ENCODE measurements at places on chromosomes 6 and 20.

DNA sequence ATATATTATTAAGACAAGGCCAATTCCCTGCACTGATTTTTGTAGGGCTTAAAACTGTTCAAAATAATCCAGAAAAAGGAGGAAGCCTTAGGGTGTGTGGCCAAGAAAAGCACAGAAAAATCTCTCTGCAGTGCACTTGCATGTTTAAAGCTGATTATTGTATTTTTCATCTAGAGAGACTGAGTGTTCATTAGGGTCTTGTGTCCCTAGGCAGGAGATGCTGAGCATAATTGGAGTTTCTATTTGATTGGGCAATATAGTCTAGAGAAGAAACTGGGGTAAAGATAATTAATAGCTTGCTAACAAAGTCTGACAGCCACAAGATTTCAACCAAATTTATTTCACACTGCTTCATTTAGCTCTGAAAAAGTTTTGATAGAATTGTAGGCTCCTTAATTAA is 2.4 kb downstream of the FLRT3 start:
- DNase-seq, result no peak

DNA sequence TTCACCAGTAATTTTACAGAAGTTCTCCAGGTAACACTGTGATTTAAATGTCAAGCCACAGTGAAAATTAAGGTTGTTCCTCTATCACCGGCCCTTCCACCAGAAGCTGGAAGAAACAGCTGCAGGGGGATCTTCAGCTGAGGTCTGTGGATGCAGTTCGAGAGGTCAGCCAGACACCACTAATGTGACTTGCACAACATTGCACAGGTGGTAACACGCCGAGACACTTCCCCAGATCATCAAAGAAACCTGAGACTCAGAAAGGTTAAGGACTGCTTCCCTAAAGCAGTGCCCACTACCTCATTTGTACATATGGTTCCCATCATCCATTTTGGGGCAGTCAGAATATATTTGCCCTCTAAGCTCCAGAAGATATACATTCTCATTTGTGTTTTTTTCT is 8.1 kb upstream of the SERPINB9 start:
- DNase-seq, result no peak

DNA sequence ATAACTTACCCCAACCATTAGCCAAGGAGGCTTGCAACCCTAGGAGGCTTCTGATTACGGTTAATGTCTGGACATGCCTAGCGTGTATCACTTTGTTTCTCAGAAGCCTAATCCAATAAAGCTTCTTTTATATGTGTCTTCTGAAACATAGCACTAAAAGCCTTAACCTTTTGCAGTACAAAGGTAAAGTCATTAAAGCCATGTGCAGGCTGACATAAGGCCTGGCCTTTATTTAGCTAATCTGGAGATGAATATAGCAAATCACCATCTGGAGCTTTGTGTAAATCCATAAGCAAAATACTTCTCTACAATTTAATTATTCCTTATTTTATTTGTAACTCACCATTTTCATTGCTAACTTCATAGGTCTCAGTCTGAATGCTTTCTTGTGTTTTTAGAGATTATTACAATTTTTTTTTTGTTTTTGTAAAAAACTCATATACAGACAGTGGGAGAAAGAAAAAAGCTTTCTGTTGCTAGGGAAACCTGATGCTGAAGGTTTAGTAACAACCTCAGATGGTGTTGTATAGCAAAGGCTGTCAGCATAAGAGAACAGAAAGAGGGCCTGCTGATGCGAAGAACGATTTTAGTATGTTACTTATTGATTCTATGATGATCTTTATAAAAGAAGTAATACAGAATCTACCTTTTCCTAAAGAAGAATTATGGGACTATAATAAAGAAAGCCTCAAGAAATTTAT is at the start of gene EYS:
TSS of gene EYS (minus strand) at position 101 of the 701 bp plus-strand sequence. CDS start 211,816 bp downstream, outside the sequence.
- no peak for DNase-seq

- DNase-seq, result no peak
These were observed 598 bp upstream of the SOX4 start for GRCh38 chr6:21592953-21593352.

- DNase-seq, result no peak
These were observed 14.5 kb downstream of the BCL2L1 start for GRCh38 chr20:31707994-31708735.

- no peak for DNase-seq
These were observed 19.5 kb upstream of the SIRT5 start for GRCh38 chr6:13554929-13555333.

- DNase-seq, result no peak
These were observed 341.3 kb downstream of the FOXA2 start for GRCh38 chr20:22243067-22243466.
